PC-9 (cell line): ENCODE measurements at places on chromosomes 1 and 21. TPM values are rescaled to one million over a fixed set of nuclear protein-coding genes. Genes with fewer than 3 reads are reported as not detected.

THEM5 gene
- total RNA-seq: not detected in 2 replicates

GBP3 gene
- 17.7 and 22.6 TPM in 2 replicates for total RNA-seq

C2CD4D gene
- 1.4 and 1.5 TPM in 2 replicates for total RNA-seq

TMEM82 gene
- total RNA-seq: not detected in 2 replicates

HPDL gene
- total RNA-seq: 10.4 and 12.7 TPM in 2 replicates

- H3K36me3 ChIP-seq: no peaks in the 10 kb centered on the region
- H3K27ac ChIP-seq: no peak overlapping the region
- no peaks in the 10 kb centered on the region for H3K4me1 ChIP-seq
- no peak for DNase-seq
- H3K4me3 ChIP-seq: no peak overlapping the region
- H3K27me3 ChIP-seq: no peaks in the 10 kb centered on the region
Observed at GRCh38 chr21:31395268-31395667, 51.2 kb upstream of the TIAM1 start.

DNA sequence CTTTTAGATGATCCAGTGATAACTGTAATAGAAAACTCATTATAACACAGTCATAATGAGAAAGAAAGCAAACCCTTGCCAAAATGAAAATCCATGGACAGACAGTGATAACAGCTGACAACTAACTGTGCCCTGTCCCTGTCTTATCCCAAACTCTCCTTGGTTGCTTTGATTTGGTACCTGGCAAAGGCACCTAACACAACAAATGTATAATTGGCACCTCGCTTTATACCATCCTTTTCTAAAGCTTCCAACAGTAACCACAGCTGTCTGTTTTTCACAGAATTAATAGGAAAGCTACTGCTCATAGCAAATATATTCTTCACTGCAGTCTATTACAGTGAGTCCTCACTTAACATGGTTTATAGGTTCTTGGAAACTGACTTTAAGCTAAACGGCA is 118.4 kb upstream of the KRTAP19-8 start:
- H3K27me3 ChIP-seq: no peaks in the 10 kb centered on the region
- H3K27ac ChIP-seq: no peak overlapping the region
- no peaks in the 10 kb centered on the region for H3K36me3 ChIP-seq
- no peaks in the 10 kb centered on the region for H3K4me1 ChIP-seq

DNA sequence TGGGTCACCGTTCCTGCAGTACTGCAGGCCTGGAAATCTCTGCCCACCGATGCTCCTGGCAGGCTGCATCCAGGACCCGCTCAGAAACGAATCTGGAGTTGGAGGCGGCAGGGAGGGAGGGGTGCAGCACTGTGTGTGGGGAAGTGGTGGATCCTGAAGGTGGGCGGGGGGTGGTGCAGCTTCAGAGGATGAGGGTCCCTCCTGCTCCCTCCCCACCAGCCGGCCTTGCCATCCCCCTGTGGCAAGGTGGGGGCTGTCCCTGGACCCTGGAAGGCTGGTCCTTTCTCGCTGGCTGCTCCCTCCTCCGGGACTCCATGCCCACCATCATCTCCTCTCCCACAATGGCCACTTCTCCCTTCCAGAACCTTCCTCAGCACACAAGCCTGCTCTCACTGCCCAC is 60.4 kb downstream of the B3GALT5 start:
- DNase-seq: no peak
- H3K27me3 ChIP-seq: peaks cover 50% of the 10 kb centered on the region
- H3K27ac ChIP-seq: no peak overlapping the region
- H3K4me3 ChIP-seq: no peak overlapping the region
- no peaks in the 10 kb centered on the region for H3K4me1 ChIP-seq
- no peaks in the 10 kb centered on the region for H3K36me3 ChIP-seq

- no peaks in the 10 kb centered on the region for H3K36me3 ChIP-seq
- H3K27me3 ChIP-seq: 0 out of 2 replicates have a peak, but pooled peaks cover 7% of the 10 kb centered on the region
- no peak overlapping the region for H3K4me3 ChIP-seq
- H3K4me1 ChIP-seq: peaks cover 5% of the 10 kb centered on the region
Observed at GRCh38 chr1:53419034-53419433, 40.2 kb upstream of the DMRTB1 start.

DNA sequence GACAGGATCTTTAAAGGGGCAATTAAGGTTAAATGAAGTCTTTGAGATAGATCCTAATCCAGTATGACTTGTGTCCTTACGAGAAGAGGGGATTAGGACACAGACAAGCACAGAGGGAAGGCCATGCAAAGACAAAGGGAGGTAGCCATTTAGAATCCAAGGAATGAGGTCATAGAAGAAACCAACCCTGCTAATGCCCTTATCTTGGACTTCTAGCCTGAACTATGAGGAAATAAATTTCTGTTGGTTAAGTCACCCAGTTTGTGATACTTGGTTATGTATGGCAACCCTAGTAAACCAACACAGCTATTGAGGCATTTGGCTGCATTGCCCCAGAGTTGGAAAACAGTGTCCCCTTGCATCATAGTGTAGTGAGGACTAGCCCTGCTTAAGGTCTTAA is 121.3 kb downstream of the MAST2 start:
- H3K27ac ChIP-seq: no peak overlapping the region
- no peaks in the 10 kb centered on the region for H3K27me3 ChIP-seq
- peak; percentile 90 for DNase-seq
- no peak overlapping the region for H3K4me3 ChIP-seq
- peaks cover 23% of the 10 kb centered on the region for H3K4me1 ChIP-seq

DNA sequence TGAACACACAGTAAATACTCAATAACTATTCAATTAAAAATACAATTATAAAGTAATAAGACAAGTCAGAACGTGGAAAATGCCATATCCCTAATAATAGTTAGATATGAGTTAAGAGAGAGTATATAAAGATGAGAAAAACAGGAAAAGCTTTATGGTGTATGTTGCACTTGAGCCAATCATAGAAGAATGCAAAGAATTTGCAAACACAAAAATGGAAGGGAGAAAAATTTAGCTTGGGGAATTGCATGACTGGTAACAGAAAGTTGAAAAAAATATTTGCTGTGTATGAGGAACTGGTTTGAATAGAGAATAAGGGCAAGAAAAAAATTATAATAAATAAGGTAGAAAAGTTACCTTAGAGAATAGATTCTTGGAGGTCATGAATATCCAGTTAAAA is 739.6 kb upstream of the CXADR start:
- no peaks in the 10 kb centered on the region for H3K4me1 ChIP-seq
- DNase-seq: no peak
- no peak overlapping the region for H3K27ac ChIP-seq
- H3K4me3 ChIP-seq: no peak overlapping the region
- H3K36me3 ChIP-seq: no peaks in the 10 kb centered on the region

DNA sequence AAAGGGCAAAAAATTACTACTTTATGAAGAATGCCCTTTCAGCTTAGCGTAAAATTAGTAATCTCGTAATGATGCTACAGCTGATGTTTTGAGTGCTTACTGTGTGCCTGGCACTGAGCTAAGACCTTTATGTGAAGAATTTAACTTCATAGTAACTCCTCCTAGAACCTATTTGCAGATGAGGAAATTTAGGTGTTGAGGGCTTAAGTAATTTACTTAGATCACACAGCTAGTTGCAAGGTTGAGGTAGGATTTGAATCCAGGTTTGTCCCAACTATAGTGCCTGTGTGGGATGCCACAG is 1.4 kb downstream of the ZMYM4 start:
- no peak overlapping the region for H3K27ac ChIP-seq
- peak overlapping the region; percentile 71 for H3K4me3 ChIP-seq
- no peak for DNase-seq
- H3K36me3 ChIP-seq: peaks cover 8% of the 10 kb centered on the region; the same call in 1 of the 2 replicates
- H3K27me3 ChIP-seq: no peaks in the 10 kb centered on the region
- peaks cover 27% of the 10 kb centered on the region for H3K4me1 ChIP-seq

DNA sequence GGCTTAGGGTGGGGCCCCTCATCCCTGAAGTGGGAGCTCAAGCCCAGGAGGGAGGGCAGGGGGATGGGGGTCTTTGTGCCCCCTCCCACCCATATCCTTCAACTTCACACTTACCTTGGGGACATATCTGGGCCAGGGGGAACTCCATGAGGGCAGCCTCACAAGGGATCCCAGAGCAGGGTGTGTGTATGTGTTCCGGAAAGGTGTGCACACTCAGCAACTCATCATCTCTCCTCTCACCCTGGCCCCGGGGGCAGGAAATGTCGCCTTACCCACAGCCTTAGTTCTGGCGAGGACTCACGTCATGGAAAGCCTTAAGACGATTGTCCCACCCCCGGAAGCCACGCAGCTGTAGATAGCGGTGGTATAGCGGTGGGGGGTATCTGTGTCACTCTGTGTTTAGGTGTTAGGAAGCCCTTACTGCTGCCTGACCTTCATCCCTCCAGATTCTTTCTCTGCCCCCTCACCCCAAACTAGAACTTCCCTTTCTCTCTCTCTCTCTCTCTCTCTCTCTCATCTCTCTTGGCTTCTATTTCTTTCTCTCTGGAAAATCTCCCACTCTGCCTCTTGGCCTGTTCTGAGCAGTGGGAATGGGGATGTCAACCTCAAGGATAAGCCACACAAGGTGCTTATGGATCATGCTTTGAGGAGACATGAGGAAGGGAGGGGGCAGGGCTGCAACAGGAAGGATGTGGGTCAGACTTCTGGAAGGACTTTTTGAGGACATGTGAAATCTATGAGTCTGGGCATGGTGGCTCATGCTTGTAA is at the start of gene SH2D2A:
Gene SH2D2A (minus strand): TSS at position 288 of the 768 bp plus-strand sequence. CDS start 140 bp downstream, at position 148.
- no peaks in the 10 kb centered on the region for H3K27me3 ChIP-seq
- H3K36me3 ChIP-seq: no peaks in the 10 kb centered on the region
- no peak within 1 kb of the TSS for H3K4me3 ChIP-seq
- no peak within 1 kb of the TSS for H3K27ac ChIP-seq

GRCh38 chr1:231724041-231724440 is 97.5 kb downstream of the DISC1 start:
- H3K27ac ChIP-seq: no peak overlapping the region
- H3K4me1 ChIP-seq: peaks cover 10% of the 10 kb centered on the region
- no peaks in the 10 kb centered on the region for H3K27me3 ChIP-seq
- H3K4me3 ChIP-seq: no peak overlapping the region

- H3K27me3 ChIP-seq: no peaks in the 10 kb centered on the region
- H3K27ac ChIP-seq: no peak overlapping the region
- no peaks in the 10 kb centered on the region for H3K36me3 ChIP-seq
- no peaks in the 10 kb centered on the region for H3K4me1 ChIP-seq
Observed at GRCh38 chr1:164308101-164308500, 250.9 kb upstream of the PBX1 start.

DNA sequence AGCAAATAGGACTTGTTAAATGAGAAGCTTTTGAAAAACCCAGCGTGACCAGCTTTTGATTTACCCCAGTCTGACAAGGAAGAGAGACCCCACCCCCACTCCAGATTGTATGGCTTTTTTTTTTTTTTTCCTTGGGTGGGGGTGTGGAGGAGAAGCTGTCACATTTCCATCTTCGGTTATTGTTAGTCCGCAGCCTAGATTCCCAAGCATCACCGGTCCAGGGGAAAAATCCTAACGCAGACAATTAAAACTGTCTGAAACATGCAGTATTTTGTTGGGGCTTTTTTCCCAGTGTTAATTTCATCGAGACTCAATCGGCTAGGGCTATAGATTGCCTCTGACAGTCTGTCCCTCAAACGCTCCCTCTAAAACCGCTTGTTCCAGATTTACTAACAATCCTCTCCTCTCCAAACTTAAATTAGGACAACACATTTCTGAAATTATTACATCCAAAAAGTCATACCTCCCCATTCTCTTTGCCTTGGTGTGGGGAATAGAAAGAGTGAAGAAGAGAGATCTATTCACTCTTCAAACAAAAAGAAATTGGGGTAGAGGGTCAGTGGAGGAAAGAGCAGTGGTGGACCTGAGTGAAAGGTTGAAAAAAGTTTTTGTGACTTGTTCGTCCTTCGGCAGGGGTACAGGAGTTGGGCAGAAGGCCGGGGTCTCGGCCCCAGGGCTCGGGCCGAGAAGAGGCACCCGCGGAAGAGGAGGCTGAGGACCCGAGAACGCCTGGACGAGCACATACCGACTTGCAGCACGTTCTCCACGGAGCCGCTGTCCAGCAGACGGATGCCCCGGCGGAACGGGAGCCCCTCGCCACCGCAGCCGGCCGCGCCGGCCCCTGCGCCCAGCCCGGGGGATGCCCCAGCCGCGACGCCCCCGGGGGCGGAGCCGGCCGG is 1.1 kb downstream of the ZSWIM5 start:
- peaks cover 6% of the 10 kb centered on the region; the same call in 1 of the 2 replicates for H3K27me3 ChIP-seq
- H3K4me3 ChIP-seq: peak overlapping the region; percentile 95; the same call in 1 of the 2 replicates
- peaks cover 13% of the 10 kb centered on the region for H3K4me1 ChIP-seq
- no peaks in the 10 kb centered on the region for H3K36me3 ChIP-seq
- no peak overlapping the region for H3K27ac ChIP-seq
- DNase-seq: peak; percentile 12

- no peak overlapping the region for H3K4me3 ChIP-seq
- H3K4me1 ChIP-seq: no peaks in the 10 kb centered on the region
- peaks cover 46% of the 10 kb centered on the region for H3K27me3 ChIP-seq
- no peak overlapping the region for H3K27ac ChIP-seq
- H3K36me3 ChIP-seq: no peaks in the 10 kb centered on the region
Observed at GRCh38 chr21:33070998-33071769, 1.2 kb downstream of the OLIG1 start.

GRCh38 chr1:41681331-41682098 is 197.0 kb upstream of the EDN2 start:
- H3K4me3 ChIP-seq: no peak overlapping the region
- no peak for DNase-seq
- no peaks in the 10 kb centered on the region for H3K27me3 ChIP-seq
- H3K4me1 ChIP-seq: peaks cover 21% of the 10 kb centered on the region

- H3K27me3 ChIP-seq: peaks cover 8% of the 10 kb centered on the region; the same call in 1 of the 2 replicates
- no peak for DNase-seq
- H3K4me1 ChIP-seq: no peaks in the 10 kb centered on the region
- no peaks in the 10 kb centered on the region for H3K36me3 ChIP-seq
- H3K27ac ChIP-seq: no peak overlapping the region
- H3K4me3 ChIP-seq: no peak overlapping the region
Observed at GRCh38 chr1:30383221-30383711, 340.1 kb downstream of the MATN1 start.

- H3K4me3 ChIP-seq: no peak overlapping the region
- H3K36me3 ChIP-seq: peaks cover 13% of the 10 kb centered on the region; the same call in 1 of the 2 replicates
- H3K27ac ChIP-seq: no peak overlapping the region
- peak; percentile 25 for DNase-seq
Observed at GRCh38 chr1:218353656-218354055, 8.5 kb downstream of the TGFB2 start.

GRCh38 chr21:38133240-38133639 is 123.6 kb upstream of the KCNJ15 start:
- H3K27ac ChIP-seq: no peak overlapping the region
- no peak for DNase-seq
- peaks cover 12% of the 10 kb centered on the region; the same call in 1 of the 2 replicates for H3K27me3 ChIP-seq
- no peaks in the 10 kb centered on the region for H3K4me1 ChIP-seq

DNA sequence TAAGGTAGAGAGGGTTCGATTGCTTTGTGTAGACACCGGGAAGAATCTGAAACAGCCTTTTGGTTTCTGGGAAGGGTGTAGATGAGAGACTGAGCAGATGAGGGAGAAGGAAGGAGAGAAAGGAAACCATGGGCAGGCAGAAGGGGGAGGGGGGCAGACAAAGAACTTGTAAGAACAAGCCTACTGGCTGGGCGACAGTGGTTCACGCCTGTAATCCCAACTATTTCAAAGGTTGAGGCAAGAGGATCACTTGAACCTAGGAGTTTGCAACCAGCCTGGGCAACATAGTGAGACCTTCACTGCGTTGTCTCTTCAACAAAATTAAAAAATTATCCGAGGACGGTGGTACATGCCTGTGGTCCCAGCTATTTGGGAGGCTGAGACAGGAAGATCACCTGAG is 106.2 kb downstream of the TM2D1 start:
- no peaks in the 10 kb centered on the region for H3K4me1 ChIP-seq
- H3K36me3 ChIP-seq: no peaks in the 10 kb centered on the region
- no peak overlapping the region for H3K4me3 ChIP-seq
- no peaks in the 10 kb centered on the region for H3K27me3 ChIP-seq
- DNase-seq: no peak
